Muscle of leg (tissue), 16 donors: ENCODE measurements at places on chromosomes 5 and 9. TPM values are rescaled to one million over a fixed set of nuclear protein-coding genes. Genes with fewer than 3 reads are reported as not detected.

GRCh38 chr5:79093762-79094161 is 17.8 kb upstream of the BHMT start:
- no peak for DNase-seq

GRCh38 chr5:113311301-113311700 is 123.5 kb downstream of the TSSK1B start:
- DNase-seq = no peak

DNA sequence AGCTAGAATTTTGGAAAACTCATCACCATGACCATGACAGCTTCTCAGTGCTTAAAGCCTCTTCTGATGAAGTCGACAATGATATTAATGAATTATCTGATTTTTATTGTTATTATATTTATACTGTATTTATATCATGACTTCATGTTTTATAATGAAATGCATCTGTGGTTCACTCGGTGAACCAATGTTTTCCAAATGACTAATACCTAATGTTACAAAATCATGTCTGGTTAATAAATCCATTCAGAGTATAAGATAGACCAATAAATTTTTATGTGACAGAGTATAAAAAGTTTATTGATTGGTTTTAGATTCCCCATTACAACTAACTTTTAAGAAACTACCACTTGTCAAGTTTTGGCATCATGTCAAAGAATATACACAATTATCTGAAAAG is 416.5 kb downstream of the MLLT3 start:
- no peak for DNase-seq

DNA sequence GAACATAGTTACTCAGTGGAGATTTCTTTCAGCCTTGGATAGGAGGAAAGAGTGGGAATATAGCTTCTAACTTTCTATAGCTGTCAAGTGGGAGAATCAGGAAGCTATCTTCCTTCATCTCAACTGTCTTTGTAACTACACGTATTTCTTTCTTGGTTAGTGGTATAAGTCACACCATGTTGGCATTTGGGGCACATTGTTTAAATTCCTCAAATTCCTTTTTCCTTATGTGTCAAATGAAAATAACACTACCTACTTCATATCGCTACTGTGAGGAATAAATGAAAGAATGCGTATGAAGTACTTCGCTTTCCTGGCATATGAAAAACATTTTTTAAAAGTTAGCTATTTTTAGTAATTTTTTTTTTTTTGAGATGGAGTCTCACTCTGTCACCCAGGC is 1082.5 kb upstream of the WWC1 start:
- DNase-seq = no peak

- peak; percentile 90 for DNase-seq
Observed at GRCh38 chr5:59542851-59543820, 350.4 kb downstream of the PDE4D start.

DNA sequence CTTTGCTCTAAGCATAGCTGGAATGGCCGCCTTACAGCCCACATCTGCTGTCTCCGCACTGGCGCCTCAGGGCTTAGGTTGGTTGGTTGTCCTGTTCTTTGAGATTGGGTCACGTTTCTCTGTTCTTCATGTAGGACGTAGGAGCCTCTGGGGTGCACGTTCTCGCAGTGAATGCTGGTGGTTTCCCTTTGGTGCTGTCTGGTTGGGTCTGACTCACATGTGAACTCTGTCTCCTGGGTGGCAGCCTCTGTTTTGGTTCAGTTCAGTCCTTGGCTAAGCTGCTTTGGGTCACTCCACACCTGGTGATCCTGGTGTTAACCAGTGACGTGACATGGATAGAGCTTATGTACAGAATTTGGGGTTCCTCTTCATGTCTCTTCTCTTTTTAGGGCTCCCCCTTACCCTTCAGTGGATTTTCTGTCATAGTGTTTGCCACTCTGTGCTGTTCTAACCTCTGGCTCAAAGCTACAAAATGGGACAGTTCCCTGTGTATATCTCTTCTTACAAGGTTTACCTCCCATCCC is 12.6 kb upstream of the LPCAT1 start:
- DNase-seq = no peak

The NEUROG1 gene
- polyA plus RNA-seq = not detected

DNA sequence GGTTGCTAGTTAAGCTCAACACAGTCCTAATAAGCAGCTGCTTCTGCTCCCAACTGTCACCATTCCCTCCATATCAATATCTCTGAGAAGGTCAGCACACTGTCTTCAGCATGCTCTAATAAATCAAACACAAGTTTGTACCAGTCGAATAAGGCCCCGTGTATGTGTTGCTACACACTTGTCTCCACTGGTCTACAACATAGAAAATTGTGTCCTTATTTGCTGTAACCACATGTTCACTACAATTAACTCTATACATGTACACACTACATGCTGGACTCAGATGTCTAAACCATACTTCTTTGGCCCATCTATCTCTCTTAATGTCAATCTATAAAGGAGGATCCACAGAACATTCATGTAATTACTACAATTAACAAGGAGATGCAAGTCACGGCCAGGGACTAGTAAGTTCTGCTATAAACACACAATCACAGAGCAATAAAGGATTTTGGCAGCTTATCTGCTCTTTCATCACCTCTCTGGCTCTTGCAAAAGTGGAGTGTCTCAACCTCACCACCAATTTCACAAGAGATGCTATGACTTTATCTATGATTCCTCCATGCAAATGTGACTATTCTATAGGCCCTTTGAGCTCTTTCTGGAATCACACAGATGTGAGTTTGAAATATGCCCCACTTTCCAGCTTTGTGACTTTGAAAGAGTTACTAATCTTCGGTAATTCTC is 143.9 kb downstream of the SEMA5A start:
- no peak for DNase-seq

- no peak for DNase-seq
Observed at GRCh38 chr9:137545123-137545522, 5.1 kb downstream of the PNPLA7 start.

DNA sequence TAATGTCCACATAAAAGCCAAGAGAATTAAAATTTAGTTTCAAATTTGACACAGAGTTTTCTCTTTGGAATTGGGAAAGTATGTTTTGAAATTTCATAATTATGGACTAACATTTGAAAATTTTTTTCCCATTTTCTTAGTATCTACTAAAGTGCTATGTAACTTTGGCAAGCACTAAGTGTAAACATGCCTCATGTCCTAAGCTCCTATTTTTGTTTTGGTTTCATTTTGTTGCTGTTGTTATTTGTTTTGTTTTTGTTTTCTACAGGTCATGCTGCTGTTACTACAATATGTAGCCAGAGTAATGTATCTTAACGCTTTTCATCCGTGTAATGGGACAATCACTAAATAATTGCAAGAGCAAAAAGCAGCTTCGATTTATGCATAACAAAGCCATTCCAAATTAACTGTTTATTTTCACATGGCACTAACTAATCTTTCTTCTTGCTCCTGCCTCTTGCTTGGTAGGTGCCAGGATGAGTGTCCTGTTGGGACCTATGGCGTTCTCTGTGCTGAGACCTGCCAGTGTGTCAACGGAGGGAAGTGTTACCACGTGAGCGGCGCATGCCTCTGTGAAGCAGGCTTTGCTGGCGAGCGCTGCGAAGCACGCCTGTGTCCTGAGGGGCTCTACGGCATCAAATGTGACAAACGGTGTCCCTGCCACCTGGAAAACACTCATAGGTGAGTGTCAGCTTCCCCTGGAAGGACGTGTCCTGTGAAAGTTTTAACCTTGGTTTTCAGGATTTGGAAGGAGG is 107.3 kb upstream of the PRRC1 start:
- peak; percentile 51 for DNase-seq

The CCNO gene
- polyA plus RNA-seq = 0.14 TPM

GRCh38 chr5:156675395-156675794 is 174.7 kb upstream of the PPP1R2B start:
- DNase-seq = peak; percentile 74

GRCh38 chr5:136054142-136055019 is 25.6 kb downstream of the TGFBI start:
- peak; percentile 97 for DNase-seq

The ZFP2 gene
- polyA plus RNA-seq = 1.9 TPM

GRCh38 chr5:78353520-78353919 is 6.9 kb upstream of the SCAMP1 start:
- DNase-seq = no peak

- no peak for DNase-seq
Observed at GRCh38 chr5:110058175-110058574, 368.4 kb downstream of the MAN2A1 start.

- DNase-seq = no peak
Observed at GRCh38 chr9:124513376-124513994, 6.3 kb upstream of the NR5A1 start.

DNA sequence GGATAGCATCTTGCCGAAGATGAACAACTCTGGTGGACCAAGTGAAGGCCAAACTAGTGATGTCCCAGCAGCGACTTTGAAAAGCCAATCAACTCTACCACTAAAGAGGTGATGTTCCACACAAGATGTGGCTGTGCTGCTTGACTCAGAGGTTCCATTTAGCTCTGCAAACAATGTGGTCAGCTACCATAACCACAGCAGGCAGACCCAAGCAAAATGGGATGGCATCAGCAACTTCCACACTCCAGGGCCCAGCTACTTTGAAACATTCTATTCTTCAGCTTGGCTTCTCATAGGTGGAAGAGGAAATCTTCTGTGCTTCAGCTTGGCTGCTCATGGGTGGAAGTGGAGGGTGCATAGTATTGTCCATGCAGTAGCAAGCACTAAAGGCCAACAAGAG is 70.5 kb downstream of the IRX2 start:
- no peak for DNase-seq
